ENCODE measurements at places on chromosomes 5 and 9.

DNA sequence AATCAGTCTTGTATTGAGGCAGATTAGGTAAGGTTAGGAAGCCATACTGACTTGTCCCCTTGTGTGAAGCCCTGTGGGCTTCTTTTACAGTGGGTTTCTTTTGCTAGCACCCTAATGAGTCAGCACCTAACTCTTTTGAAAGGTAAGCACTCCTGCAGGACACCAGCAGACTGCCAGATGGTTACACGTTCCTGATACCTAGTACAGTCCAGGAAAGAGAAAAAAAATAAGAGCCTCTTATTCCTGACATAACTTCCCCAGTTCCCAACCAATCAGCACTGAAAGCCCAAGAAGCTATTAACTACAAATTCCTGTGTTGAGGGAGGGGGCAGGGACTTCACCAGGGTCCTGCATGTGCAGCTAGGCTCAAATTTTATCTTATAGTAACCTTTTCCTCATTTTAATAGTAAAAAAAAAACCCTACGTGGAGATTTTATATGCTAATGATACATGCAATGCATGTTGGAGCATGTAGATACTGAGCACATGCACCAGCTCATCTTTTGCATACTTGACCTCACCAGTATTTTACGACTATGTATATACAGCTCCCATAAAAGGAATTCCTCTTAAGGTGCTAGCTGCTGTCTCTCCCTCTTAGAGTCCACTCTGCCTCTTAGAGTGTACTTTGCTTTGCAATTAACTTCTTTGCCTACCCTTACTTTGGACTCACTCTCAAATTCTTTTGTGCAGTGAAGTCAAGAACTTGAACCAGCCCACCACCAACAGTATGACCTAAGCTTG is 84.7 kb upstream of the RORB start:
- DNase-seq, result no peak

DNA sequence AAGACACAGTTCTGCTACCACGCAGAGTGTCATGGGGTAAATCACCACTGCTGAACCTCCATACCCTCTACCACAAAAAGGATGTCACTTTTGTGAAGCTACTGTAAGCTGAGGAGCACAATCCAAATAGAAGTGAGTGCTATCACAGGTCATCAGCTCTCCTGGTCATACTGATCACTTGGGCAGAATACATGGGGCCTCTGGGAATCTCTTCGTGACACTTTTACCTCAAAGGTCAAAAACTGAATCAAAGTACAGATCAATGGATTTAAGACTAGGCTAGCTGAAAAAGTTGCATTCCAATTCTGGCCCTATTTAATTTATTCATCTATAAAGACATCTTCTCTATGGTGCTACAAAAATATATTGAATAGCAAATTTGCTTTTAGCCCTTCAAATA is 115.5 kb downstream of the MPDZ start:
- no peak for DNase-seq

- no peak for DNase-seq
These were observed 41.7 kb downstream of the UNC13B start for GRCh38 chr9:35203528-35203927.

- peak; percentile 31 for DNase-seq
These were observed 62.5 kb upstream of the PLPP1 start for GRCh38 chr5:55597014-55597981.

DNA sequence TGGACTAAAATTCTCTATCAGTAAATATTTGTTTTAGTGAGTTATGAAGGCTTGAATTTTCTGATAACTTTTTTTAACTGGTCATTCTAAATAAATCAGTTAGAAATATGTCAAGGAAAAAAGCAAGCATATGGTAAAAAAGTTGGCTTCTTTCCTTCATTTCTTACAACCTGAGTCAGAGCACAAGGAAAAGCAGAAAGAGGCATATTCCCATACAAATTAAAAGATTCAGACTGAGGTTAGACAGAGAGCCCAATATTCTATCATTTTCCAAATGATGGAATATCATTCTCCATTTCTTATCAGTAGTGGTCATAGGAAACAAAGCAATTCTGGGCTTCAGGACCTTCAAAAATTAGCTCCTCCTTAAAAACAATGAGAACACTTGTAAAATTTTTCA is 732.1 kb downstream of the MAT2B start:
- no peak for DNase-seq

DNA sequence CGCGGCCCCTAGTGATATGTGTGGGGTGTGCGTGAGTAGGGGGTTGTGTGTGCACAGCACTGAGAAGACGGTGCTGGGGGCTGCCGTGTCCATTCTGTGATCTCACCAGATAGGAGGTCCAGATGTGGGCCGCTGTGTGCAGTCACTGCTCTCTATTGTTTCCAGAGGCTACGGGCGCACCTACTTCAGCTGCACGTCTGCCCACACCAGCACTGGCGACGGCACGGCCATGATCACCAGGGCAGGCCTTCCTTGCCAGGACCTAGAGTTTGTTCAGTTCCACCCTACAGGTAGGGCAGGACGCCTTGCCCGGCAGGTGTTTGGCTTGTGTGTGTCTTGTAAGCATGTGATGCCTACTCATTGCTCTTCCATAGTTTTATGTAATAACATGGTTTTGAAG is 12.6 kb downstream of the SDHA start:
- DNase-seq, result no peak

- no peak for DNase-seq
These were observed 41.2 kb upstream of the TMEM250 start for GRCh38 chr9:136159851-136160250.

GRCh38 chr5:157650991-157651611 is 1.1 kb downstream of the SOX30 start:
- no peak for DNase-seq

GRCh38 chr5:165057145-165057544 is 1551.7 kb downstream of the MAT2B start:
- no peak for DNase-seq

DNA sequence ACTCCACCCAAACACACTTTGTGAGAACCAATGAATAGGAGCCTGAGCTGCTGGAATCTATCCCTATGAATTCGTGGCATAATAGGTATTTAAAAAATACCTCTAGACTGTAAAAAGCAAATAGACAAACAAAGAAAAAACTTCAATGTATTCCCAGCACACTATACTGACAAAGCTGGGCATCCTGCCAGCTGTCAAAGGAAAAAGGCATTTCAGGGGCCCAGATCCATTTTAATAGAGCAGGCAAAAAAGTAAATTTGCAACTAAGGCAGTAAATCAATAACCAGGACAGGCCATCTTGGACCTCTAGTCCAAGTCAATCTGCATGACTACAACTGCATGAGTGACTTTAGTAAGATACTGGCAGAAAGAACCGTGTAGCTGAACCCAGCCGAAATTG is 25.6 kb upstream of the LARP1 start:
- no peak for DNase-seq

- no peak for DNase-seq
These were observed 6.3 kb upstream of the ADAMTSL1 start for GRCh38 chr9:18467696-18468095.

GRCh38 chr5:5494489-5495402 is 72.3 kb downstream of the ICE1 start:
- peak; percentile 66 for DNase-seq

- DNase-seq, result no peak
These were observed 107.7 kb upstream of the DAB2 start for GRCh38 chr5:39532511-39532910.

DNA sequence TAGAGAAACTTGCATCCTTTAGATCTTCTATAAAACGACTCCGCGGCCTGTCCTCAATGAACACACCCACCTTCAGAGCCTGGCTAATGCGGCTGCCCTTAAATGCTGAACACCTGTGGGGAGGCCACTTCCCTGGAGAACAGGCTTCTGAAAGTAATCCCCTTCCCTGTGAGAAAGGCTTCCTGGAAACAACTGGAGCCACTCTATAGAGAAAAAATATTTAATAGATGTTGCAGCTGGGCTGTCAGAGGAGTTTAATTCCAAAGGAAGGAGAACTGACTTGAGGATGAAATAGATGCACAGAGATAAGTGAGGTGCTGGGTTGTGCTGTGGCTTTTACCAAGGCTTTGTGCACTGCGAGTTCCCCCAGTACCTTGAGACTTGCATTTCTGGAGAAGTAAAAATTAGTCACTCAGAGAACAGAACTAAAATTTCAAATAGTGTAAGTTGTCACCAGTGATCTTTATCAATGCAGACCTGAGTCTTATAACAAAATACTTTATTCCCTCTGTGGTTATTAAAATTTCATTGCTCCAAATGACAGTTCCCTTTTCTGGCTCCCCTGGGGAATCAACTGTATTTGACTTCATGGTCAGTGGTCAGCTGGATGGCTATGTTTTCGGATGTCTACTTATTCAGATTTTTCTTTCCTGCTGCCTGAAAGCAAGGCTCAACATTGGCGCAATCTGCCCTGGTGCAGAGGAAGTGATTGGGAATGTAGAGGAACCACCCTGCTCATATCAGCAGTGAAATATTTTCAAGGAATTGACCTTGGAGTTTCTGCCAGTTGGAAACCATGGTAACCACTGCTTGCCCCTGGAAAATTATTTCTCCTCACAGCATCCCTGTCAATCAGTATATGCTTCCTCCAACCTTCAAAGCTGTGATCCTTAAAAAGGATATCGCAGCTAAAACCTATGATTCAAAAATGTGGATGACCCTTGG is 238.8 kb downstream of the SMARCA2 start:
- DNase-seq, result no peak

DNA sequence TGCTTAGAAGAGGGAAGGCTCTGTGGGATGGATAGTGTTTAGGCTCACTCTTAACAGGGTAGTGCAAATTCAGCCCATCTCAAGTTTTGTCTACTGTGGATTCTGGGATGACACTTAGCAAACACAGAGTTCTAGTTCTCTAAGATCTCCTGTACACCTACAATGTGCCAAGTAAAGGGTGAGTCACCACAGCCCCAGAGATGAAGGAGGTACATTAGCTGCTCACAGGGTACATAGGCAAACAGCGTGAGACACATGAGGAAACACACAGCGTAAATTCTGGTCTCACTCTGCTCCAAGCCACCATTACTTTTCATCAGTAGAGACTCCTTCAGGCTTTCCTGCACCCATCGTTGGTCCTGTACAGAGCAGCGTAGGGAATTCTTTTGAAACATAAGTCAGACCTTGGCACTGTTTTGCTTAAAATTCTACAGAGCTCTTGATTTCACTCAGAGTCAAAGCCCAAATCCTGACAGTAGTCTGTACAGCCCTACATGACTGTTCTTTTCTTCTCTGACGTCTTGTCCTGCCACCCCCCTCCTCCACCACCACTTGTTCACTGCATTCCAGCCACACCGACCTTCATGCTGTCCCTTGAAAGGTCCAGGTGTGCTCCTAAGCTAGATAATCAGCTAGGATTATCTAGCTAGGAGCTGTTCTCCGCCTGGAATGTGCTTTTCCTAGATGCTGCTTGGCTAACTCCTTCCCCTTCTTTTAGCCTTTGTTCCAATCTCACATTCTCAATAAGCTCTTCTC is 8.7 kb downstream of the ASTN2 start:
- DNase-seq, result no peak

DNA sequence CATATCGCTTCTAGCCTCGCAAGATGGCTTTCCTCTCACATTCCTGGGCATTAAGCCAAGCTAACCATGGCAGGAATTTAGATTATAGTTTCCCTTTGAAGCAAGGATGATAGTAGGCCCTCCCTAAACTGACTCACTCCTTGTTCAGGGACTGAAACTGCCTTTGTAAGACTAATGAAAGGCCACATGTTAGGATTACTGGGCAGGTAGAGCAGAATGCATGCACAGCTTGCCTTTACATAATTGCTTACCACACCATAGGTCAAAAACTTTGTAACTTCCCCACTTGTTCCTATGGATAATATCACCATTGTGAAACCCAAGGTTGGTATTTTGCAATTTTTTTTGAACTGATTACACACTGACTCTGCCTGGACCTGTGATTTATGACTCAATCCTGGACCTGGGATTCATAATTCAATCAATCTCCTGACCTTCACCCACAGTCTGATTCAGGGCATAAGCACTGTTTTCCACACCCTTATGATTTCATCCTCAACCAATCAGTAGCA is 41.0 kb upstream of the PRDM9 start:
- no peak for DNase-seq

- no peak for DNase-seq
These were observed 91.5 kb downstream of the SMARCA2 start for GRCh38 chr9:2106666-2107065.

GRCh38 chr9:92359394-92359995 is 33.7 kb downstream of the CENPP start:
- peak; percentile 23 for DNase-seq

DNA sequence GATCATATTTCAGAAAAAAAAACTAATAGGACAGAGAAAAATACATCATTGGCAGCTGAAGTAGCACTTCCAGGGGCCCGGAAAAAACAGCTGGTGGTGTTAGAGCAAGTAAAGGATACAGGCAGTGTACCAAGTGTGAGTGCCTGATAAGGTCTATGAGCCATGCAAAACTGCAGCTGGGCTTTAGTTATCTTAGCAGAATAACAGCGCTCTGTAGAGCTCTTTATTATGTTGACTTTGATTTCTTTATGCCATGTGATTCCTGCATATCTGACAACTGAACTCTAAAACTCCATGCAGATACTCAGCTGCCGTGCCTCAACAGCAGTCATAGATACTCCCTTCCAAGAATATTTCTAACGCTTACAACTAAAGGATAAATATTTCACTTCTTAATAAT is 119.5 kb downstream of the CAAP1 start:
- no peak for DNase-seq

- peak; percentile 76 for DNase-seq
These were observed 220.0 kb downstream of the PDE4D start for GRCh38 chr5:59673438-59674058.

- DNase-seq, result peak; percentile 85
These were observed 134.9 kb upstream of the CDKN2B start for GRCh38 chr9:22143799-22144625.
